GM12891 (cell line): ENCODE measurements at places on chromosomes 7 and 10.

DNA sequence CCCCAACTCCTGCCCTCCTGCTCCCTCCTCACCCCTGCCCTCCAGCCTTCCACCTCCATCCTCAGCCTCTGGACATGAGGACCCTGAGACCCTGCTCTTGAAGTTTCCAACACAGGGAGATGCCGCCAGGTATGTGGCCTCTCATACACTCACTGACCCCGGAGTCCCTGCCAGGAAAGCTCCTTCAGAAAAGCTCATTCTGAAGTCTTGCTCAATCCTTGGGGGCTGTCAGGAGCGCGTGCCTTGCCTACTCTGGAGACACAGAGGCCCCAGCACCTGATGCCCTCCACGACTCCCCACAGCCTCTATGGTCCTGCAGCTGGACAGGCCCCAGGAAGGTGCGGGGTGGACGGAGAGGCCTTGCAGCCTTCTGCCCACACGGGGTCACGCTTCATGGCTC, 11.0 kb downstream of the NUDT1 start:
- no peak for DNase-seq

- DNase-seq = no peak
These were observed 101.9 kb upstream of the PIP4K2A start for GRCh38 chr10:22816298-22816653.

GRCh38 chr7:106225856-106226255, 58.9 kb downstream of the NAMPT start:
- no peak for DNase-seq

- no peak for DNase-seq
These were observed 605.7 kb downstream of the TYW1 start for GRCh38 chr7:67602246-67602887.
